ENCODE measurements at places on chromosomes 1 and 21. TPM values are rescaled to one million over a fixed set of nuclear protein-coding genes. Genes with fewer than 3 reads are reported as not detected.
A peak's percentile ranks its signal among the peaks of the same experiment; 100 is the strongest.

Gene RHOU
- polyA plus RNA-seq = 41.9 TPM

Gene LRRC71
- 0.13 TPM for polyA plus RNA-seq

Gene CELSR2
- polyA plus RNA-seq = under 0.01 TPM

GRCh38 chr21:41008974-41009373 is 159.0 kb upstream of the BACE2 start:
- DNase-seq = no peak

GRCh38 chr1:236829085-236829484 is 34.0 kb downstream of the MTR start:
- DNase-seq = no peak

DNA sequence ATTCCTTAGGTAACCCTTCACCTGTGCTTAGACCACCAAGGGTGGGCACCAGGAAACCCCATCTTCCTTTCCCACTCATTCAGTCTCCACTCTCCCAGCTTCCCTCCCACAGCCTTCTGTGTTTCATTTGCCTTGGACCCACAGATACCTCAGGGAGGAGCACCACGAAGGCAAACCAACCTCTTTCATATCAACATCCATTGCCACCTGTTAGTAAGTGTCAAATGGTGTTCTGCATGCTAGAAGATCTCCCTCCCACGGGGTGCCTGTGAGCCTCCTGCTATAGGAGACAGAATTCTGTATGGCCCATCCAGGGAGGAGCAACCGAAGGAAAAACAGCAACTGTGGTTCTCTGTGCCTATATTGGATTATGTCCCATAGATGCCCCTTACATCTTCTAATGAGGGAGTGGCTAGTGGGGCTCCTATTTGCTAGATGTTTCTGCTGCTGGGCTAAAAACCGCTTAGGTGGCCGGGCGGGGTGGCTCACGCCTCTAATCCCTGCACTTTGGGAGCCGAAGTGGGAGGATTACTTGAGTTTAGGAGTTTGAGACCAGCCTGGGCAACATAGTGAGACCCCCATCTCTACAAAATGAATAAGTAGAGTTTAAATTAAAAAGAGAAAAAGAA is 25.6 kb upstream of the SCCPDH start:
- no peak for DNase-seq

- DNase-seq = peak; percentile 55
These were observed 108.0 kb upstream of the ADAR start for GRCh38 chr1:154716011-154716410.

GRCh38 chr1:20732071-20732587 is 374 bp downstream of the SH2D5 start:
- peak; percentile 70 for DNase-seq
